ENCODE measurements at places on chromosomes 16 and 17.

GRCh38 chr17:27547301-27547683, 83.7 kb upstream of the LGALS9 start:
- DNase-seq = no peak

DNA sequence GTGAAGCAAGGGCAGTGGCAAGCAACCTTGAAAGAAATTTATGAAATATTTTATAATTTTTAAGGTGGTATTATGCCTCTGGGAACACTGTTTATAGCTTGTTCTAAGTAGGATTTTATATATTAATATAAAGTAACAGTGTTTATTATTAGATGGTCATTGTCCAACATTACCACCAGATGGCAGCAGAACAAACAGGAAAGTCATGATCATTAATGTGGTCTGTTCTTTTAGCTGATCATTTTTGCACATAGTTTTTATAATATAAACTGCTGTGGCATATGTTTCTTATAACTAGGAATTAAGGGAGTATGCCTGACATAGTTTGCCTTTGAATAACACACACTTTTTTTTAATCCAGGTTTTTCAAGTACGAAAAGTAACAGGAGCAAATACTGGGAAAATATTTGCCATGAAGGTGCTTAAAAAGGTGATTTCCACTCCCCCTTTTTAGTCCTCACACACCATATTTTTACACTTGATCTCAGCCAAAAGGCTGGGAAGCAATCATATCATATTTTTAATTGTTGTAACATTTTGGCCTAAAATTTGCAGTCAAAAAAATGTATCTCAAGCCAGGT, 21.4 kb downstream of the RPS6KB1 start:
- no peak for DNase-seq

DNA sequence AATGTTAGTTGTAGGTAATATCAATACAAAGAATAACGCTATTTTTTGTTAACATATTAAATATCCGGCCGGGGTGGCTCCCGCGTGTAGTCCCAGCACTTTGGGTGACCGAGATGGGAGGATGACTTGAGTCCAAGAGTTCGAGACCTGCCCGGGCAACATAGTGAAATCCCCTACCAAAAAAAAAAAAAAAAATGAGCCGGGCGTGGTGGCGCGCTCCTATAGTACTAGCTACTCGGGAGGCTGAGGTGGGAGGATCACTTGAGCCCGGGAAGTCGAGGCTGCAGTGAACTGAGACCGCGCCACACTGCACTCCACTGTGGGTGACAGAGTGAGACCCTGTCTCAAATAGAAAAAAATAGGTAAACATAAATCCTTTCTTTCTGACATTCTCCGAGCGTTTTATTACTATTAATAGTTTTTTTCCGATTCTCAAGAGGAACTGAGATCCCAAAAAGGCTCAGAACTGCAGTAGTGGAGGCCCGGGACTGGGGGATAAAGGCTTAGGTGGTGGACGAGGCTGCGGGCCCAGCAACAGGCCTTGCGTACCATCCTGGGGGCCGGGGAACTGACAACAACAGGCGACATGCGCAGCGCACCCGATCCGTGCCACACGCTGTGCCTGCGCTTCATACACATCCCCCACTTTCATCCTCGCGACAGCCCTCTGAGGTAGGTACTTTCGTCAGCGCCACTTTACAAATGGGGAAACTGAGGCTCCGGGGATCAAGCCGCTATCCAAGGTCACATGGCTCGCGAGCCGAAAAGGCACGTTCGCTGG, 919 bp downstream of the N4BP1 start:
- no peak for DNase-seq

DNA sequence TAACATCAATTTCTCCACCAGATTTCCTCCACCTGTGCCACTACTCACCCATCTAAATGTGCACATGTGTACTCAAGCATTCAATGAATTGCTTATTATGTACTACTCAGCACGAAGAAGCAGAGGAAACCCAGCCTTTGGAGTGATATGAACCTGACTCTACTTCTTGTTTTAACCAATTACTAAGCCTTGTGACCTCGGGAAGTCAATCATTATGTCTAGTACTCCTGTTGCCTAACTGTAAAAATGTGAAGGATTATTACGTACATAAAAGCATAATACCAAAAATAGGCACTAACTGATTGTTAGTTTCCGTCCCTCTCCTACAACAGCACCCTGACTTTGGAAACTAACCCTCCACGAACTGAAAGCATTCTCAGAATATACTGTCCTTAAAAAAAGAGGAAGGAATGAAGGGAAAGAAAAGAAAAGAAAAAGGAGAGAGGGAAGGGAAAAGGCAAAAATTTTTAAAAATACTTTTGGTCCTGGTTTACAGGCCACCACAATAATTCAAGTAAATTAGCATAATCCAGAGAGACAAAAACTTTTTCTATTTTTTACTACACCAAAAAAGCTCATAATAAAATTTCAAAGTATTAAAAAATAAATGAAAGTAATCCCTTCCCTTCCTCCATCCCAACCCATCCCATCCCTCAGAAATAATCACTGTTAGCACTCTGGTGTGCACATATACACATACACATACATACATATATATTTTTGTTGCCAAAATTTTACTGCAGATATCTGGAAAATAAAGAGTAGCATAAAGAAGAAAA, 53.6 kb downstream of the KANSL1 start:
- no peak for DNase-seq

GRCh38 chr16:28935924-28936783, 4.4 kb downstream of the CD19 start:
- peak; percentile 50 for DNase-seq

GRCh38 chr17:80260069-80260535, 550 bp upstream of the RNF213 start:
- DNase-seq = no peak

DNA sequence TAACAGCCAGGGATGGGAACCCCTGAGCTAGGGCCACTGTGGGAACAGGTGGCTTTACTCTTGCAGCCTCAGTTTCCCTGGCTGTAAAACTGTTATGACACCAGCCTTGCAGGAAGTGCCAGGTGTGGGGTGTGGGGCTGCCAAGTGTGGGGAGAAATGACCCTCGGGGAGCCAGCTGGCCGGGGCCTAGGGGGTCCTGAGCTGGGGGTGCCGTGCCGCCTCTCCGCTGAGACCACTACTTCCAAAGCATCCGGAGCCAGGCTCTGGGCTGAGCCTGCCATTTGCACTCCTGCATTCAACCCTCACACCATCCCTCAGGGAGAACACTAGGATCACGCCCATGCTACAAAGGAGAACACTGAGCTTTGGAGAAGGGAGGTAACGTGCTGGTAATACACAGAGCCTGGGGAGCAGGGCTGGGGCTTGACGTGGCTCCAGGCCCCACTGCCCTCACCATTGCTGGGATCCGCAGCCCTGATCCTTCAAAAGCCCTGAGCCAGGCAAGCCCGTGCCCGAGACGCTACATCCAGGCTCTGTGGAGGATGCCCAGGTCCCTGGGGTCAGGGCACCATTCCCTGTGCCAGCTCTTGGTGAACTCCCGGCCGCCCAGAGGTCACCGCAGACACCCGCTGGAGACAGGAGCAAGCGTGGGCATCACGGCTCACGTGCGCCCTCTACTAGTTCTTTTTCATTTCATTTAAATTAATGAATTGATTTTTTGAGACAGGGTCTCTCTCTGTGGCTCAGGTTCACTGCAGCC, 28.8 kb upstream of the GINS2 start:
- peak; percentile 22 for DNase-seq

- no peak for DNase-seq
These were observed 82.1 kb upstream of the ELAC2 start for GRCh38 chr17:13099926-13100325.

DNA sequence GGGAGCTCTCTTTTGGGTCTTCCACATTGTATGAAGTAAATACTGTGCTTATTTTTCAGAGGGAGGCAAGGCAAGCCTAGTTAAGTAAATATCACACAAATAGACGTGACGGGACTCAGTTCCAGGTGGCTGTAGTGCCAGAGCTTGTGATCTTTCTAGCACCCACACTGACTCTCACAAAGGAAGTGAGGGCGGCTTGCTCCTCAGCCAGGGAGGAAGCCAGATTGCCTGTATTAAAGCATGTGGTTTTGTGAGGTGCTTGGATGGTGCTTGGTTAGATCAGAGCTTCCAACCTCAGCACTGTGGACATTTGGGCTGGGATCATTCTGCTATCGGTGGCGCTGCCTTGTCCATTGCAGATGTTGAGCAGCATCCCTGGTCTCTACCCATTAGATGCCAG, 80.1 kb downstream of the VAT1L start:
- DNase-seq = peak; percentile 21

- no peak for DNase-seq
These were observed 22.3 kb upstream of the CNOT1 start for GRCh38 chr16:58651965-58652348.

DNA sequence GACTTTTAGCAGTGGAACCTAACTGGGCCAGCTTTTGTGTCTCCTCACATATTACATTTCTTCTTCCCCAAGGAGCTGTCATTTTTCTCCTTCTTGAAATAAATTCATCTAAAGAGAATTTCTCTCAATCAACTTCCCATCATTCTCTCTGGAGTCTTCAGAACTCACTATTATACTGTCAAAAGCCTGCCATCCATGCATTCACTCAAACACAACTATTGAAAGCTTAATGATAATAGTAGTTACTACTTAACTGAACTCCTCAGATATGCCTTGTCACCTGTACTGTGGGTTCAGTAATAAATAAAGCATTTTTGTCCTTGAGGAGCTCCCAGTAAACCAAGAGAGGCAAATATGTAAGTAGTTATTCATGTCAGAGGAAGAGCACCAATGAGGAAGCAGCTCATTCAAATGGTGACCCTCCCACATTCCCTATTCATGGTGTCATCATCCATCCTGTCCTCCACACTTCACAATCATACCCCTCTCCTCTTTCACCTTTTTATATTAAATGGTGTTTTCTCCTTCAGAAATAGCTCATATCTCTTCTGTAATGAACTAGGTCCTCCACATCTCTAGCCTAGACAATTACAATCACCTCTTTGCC, 162.6 kb downstream of the CA10 start:
- no peak for DNase-seq

DNA sequence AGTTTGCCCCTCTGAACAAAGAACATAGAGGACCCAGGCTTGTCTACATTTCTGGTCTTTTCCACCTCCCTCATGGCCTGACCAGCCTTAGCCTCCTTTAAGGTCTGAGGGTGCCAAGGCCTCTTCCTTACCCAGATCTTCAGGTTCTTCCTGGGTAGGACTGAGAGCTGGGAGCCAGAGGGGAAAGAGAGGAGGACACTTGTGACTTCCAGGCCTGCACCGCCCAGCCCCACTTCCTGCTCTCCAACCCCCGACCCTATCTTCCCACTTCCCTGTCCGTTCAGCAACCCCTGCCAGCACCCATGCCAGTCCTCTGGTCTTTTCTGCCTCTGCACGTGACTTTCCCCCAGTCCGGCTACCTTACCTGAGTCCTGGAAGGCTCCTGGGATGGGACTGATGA, 534 bp downstream of the PRSS36 start:
- DNase-seq = no peak

GRCh38 chr16:59988591-59988990, 1254.5 kb upstream of the GOT2 start:
- no peak for DNase-seq

GRCh38 chr17:31754239-31754945, 104.7 kb downstream of the COPRS start:
- DNase-seq = no peak

DNA sequence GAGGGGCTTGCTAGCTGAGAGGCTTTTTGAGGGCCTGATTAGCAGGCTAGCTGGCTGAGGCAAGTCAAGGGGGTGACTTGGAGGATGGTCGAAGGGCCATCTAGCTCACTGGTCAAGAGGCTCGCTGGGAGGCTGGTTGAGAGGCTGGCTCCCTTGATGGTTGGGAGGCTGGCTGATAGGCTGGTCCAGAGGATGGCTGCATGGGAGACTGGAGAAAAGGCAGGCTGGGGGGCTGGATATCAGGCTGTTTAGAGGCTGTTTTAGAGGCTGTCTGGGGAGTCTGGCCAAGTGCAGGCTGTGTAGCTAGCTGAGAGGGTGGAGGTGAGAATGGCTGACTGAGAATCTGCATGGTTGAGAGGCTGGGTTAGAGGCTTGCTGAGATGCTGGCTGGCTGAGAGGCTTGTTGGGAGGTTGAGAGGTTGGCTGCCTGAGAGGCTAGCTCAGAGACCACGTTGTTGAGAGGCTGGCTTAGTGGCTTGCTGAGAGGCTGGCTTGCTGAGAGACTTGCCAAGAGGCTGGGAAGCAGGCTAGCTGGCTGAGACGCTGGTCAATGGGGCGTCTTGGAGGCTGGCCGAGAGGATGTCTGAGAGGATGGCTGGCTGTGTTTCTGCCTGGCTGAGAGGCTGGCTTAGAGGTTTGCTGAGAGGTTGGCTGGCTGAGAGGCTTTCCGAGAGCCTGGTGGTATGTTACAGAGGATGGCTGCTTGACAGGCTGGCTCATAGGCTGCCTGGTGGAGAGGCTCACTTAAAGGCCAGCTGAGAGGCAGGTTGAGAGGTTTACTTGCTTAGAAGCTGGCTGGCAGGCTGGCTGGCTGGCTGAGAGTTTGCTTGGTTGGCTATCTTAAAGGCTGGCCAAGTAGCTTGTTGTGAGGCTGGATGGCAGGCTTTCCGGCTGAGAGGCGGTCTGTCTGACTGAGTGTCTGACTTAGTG, 36.6 kb upstream of the ACSM2B start:
- no peak for DNase-seq

GRCh38 chr16:19878757-19879156, 5.9 kb downstream of the GPRC5B start:
- DNase-seq = no peak

- DNase-seq = no peak
These were observed 272.2 kb downstream of the CDH13 start for GRCh38 chr16:82899006-82899405.

- DNase-seq = no peak
These were observed 1.2 kb downstream of the SCPEP1 start for GRCh38 chr17:56979091-56979480.

DNA sequence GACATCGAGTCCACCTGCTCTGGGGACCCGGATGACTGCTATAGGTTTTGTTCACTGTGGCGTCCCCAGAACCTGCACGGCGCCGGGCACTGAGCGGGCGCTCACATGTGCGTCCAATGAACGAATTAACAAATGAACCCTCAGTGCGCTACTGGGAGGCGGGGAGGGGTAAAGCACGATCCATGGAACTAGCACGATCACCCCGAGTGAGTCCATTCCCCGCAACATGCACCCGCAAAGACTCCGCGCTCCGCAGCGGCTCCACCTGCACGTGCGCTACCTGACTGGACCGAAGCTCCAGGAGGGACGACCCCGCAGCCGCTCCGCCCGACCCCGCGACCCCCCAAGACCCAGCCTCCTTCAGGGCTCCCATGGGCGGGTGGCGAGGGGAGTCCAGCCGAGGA, 491 bp downstream of the TRAP1 start:
- DNase-seq = no peak

GRCh38 chr17:38742411-38743308, 5.5 kb downstream of the PCGF2 start:
- no peak for DNase-seq

- DNase-seq = no peak
These were observed 138.5 kb upstream of the CDH5 start for GRCh38 chr16:66227766-66228530.

GRCh38 chr17:81479175-81480071, 33.2 kb downstream of the ACTG1 start:
- DNase-seq = no peak

DNA sequence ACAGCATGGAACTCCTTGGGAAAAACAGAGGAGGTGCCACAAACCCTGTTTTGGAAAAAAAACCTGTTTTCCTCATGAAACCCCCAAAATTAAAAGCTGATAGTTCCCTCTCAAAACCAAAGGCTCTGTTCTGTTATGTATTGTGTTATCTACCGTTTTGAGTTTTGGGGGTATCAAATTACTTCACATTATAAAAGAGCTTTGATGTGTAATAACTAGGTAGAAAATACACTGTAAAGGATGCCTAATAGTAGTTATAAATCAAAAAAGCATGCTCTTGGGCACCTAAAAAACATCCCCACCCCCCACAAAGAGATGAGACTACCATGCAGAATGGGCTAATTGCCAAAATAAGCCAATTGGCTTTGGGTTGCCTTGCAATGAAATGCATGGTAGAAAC, 30.8 kb downstream of the C16orf54 start:
- DNase-seq = no peak

Measured in GM12864 (cell line).